ENCODE measurements at places on chromosomes 7 and 10.

- no peak for DNase-seq
These were observed 121.6 kb downstream of the RELN start for GRCh38 chr7:103867874-103868273.

GRCh38 chr10:73843261-73843660, 31.1 kb downstream of the CAMK2G start:
- no peak for DNase-seq

GRCh38 chr10:1177936-1178335, 121.8 kb downstream of the WDR37 start:
- DNase-seq: no peak

DNA sequence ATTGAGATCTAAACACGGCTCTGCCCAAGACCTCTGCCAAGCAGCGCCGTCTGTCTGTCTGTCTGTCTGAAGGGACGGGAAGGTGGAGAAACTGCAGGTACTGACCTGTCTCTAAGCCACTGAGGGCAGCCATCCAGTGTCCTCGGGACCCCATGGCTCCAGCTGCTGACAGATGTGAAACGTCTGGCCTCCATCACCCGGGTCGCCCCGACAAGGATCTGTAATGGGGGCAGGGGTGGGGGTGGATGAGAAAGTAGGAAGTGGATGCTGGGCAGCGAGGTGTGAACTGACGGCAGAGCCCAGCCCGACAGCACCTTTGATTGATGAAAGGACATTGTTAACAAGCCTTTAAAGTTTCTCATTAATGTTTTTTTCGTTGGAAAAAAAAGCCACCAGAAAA, 193.1 kb downstream of the EBF3 start:
- DNase-seq: no peak

GRCh38 chr10:73209705-73210104, 37.4 kb downstream of the DNAJC9 start:
- DNase-seq: no peak

- DNase-seq: no peak
These were observed 146.0 kb downstream of the FANK1 start for GRCh38 chr10:126042354-126042753.

GRCh38 chr7:24715661-24716479, 41.4 kb downstream of the GSDME start:
- DNase-seq: no peak

DNA sequence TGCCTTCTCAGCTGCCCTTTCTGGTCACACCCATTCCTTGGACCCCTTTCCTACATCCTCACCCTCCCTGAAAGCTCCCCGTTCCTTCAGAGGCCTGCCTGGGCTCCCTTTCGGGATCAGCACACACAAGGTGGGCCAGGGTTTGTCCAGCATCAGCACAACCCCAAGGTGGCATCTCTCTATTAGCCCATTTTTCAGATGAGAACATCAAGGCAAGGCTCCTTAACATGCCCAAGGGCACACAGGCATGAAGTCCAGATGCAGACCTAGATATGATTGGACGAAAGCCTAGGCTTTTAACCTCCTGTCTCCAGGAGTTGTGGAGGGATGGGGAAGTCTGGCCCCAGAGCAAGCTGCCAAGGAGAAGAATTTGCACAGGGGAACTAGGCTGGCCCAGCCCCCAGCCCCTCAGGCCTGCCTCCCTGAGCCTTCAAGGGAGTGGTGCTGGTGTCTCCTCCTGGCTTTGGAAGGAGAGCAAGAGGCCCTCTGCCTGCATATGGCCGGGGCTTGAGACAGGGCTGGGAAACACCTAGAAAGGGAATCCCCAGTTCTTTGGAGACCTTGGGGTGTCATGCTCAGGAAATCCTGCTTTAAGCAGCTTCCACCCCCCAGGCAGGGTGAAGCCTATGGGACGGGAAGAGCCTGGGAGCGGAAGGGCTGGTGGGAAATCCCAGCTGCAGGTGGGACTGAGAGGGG, 9.0 kb upstream of the VSIR start:
- no peak for DNase-seq

DNA sequence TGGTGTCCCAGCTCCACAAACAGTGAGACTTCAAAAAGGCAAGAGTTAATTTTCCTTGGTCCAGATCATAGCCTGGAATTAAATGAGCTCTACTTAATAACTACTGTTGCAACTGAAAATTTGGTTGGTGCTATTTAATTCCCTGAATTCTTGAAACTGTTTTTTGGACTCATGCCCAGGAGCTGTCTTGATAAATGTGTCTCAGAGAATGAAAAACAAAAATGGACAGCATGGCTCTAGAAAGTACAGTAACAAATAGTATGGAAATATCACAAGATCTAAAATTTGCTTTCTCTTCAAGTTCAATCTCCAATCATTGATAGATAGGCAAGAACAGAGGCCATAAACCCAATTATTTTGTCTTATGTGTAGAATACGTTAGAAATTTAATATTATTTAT, 42.5 kb downstream of the CCDC71L start:
- DNase-seq: no peak

GRCh38 chr10:72316748-72317435, 37.8 kb downstream of the DNAJB12 start:
- DNase-seq: no peak

- no peak for DNase-seq
These were observed 163.1 kb downstream of the CAMK1D start for GRCh38 chr10:12512332-12513002.

DNA sequence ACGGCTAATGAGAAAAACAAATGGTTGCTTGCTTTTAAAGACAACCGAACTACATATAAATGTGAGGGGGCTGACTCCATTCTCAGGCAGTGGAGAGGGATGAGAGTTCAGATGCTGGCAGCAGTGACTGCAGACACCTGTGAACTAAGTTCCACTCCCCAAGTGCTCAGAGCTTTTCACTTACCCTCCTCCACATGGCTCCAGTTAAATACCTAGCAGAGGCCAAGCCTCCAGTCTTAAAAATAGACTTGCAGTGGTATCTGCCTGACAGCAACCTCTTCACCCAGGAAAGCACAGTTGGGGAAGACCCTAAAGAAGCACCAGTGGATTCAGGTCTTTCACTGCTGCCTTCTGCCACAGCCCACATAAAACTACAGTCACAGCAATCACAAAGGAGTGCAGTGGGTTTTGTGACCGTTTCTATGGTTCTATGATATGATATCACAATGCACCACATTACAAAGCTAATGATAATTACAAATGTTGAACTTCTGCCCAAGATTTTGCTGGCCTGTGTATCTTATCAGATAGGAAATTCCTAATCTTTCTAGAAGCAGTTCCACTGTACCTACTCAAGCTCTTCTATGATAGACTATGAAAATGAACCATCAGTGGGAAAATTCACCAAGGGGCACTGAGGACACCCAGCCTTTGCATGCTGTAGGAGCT, 3.3 kb upstream of the ABLIM1 start:
- no peak for DNase-seq

- no peak for DNase-seq
These were observed 42.5 kb downstream of the SORCS3 start for GRCh38 chr10:104683567-104683966.

DNA sequence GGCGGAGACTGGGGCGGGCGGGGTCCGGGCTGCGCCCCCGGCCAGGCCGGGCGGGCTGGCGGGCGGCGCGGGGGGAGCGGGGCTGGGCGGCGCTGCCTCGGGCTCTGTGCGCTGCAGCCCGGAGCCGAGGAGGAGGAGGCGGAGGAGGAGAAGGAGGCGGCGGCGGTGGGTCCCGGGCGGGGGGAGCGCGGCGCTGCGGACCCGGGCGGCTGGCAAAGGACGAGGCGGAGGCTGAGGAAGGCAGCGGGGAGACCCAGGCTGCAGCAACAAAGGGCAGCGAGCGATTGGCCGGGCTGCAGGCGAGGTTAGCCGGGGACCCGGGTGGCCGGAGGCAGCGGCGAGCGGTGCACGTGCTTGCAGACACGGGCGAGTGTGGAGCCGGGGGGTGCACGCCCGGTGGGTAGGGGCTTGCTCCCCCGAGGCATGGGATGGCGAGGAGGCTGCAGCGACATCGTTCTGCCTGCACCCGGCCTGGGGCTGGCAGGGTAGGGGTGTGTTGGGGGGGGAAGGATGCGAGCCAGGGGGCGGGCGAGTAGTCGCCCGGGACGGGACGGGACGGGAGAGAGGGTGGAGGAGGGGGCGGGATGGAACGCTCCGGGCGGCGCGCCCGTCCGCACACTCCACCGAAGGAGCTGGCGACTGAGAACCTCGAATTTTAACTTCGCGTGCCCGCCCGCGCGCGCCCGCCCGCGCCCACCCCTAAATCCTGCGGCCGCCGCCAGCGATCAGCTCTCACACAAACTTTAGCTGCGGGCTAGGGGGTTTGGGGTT, 844 bp upstream of the KAT6B start:
- peak; percentile 60 for DNase-seq

DNA sequence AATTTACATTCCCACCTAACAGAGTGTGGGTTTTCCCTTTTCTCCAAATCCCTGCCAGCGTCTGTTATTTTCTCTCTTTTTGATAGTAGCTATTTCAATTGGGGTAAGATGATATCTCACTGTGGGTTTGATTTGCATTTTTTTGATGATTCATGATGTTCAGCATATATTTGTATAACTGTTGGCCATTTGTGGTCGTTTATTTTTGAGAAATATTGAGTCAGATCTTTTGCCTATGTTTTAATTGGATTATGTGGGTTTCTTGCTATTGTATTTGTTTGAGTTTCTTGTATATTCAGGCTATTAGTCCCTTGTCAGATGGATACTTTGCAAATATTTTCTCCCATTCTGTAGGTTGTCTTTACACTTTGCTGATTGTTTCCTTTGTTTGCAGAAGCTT, 193.8 kb downstream of the ABCA13 start:
- DNase-seq: no peak

GRCh38 chr7:42677751-42678699, 233.8 kb downstream of the C7orf25 start:
- DNase-seq: no peak

DNA sequence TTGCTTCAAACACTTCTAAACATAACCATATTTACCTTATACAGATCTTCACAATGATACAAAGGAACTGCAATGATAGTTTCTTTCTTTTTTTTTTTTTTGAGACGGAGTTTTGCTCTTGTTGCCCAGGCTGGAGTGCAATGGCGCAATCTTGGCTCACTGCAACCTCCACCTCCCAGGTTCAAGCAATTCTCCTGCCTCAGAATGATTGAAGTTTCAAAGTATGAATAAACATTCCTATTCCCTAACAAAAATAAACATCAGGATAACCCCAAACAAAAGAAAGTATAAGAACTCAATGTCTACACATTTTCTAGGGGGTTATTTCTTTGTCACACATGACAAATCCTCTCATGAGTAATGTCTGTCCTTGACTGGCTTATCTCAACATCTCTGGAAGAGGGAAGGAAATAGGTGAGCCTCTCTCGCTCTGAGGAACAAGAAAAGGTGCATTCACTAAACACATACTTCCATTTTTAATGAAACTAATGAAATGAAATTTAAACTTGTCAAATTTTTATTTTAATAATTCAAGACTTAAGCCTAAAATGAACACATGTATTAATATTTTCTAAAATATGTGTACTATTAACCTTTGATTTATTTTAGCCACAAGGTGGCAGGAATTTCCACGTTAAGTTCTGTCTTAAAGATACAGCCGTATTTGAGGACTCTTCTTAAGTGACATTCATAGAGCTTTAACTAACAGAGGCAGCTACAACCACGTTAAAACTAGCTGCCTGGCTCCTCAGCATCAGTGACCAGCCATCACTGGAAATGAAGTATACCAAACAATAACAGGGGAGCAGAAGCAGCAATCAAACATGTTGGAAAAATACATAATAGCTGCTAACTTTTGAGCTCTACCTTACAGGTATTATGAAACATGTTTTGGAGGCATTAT, 58.3 kb downstream of the MALSU1 start:
- DNase-seq: no peak

DNA sequence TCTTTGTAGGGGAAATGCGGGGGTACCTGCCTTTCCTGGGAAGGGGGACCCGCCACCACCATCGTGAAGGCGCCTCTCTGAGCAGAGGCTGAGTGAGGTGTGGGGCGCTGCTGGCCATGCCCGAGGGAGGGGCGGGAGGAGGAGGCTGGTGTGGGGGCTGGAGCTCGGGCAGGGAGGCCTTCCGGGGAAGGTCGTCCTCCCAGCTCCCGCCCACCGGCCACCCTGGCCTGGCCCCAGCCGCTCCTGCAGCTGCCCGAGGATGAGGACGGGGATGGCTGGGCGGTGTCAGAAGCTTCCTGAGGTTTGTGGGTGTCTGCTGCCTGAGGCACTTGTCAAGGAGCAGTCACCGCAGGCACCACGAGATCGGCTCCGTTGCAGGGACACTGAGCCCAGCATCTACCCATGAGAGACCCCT, 11.4 kb downstream of the PWWP2B start:
- DNase-seq: peak; percentile 69

GRCh38 chr7:15086862-15087261, 184.3 kb upstream of the DGKB start:
- no peak for DNase-seq

- no peak for DNase-seq
These were observed 75.6 kb upstream of the LRRC4 start for GRCh38 chr7:128106821-128107220.

DNA sequence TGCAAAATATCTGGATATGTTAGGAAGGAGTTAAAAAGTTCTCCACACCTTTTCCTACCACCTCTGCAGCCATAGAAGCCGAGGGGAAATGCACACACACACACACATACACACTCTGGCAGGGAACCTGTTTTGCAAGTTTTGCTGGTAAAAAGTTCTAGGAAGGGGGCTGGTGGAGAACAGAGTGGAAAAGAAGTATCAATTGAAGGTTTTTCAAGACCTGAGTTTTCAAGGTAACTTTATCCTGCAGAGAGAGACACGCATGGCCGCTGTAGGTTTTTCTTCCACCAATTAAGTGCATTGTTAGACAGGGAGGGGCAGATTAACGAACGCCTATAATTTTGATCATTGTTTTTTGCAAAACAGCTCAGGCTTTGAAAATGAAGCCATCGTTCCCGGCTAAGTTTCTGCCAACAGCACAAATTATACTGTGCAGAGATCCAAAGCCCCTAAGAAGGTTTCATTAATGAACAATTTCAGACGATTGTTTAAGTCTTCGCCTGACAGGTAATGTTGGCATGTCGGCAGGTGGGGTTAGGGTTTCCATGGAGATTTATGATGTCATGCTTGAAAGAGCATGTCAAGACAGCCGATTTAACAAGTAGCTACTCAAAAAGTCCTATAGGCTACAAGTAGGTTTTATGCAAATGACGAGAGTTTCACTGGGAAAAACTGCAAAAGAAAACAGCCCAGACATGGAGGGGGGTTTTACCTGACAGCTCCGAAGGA, 29.7 kb downstream of the KIAA1217 start:
- DNase-seq: no peak

DNA sequence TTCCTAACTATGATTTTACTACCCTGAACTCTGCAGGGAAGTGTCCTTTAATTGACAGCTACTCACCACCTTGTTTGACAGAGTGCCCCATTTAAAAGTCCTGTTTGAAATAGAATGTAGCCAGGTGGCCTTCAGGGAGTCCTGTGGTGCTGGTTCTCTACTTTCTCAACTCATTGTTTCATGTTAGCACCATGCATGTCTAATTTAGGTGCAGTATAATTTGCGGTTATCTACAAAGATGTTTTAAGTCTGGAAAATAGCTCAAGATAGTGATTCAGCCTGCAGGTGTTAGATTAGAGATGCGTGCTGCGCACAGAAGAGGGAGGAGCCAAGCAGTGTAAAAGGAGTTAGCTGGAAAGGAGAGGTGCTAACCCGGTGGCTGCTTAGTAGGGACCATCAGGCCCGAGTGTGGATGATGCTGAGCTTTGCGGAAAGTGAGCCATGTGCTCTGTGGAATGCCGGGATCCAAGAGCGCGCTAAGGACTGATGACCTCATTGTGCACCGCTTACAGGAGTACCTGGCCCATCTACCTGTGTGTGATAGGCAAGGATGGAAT, 1.2 kb downstream of the CCM2 start:
- DNase-seq: peak; percentile 45

- DNase-seq: no peak
These were observed 30.0 kb upstream of the KNDC1 start for GRCh38 chr10:133129859-133130495.

GRCh38 chr7:89283302-89283701, 487.8 kb upstream of the TEX47 start:
- no peak for DNase-seq
